Stimulated activated CD4-positive, alpha-beta T cell treated with anti-CD3 and anti-CD28 coated beads, TNF-alpha, amount 100 ng/mL, for 4 hours (primary cell): ENCODE measurements at places on chromosomes 4 and X.

GRCh38 chr4:38857354-38858096, 908 bp upstream of the TLR6 start:
- DNase-seq, result no peak

DNA sequence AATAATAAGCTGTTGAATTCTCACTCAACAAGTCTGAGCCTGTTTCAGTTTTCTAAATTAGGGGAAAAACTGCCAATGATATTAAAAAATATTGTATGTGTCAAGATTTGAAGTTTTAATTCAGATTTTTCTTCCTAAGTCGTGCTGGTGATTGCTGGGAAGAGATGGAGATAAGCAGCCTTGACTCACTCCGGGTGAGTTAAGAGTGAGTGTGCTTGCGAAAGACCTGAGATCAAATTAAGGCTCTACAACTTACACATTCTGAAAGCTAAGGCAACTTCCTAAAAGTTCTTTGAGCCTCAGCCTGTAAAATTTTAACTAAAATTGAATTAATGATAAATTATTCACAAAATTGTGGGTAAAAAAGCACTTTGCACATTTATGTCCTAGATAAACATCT, 1441.2 kb downstream of the PCDH7 start:
- no peak for DNase-seq

DNA sequence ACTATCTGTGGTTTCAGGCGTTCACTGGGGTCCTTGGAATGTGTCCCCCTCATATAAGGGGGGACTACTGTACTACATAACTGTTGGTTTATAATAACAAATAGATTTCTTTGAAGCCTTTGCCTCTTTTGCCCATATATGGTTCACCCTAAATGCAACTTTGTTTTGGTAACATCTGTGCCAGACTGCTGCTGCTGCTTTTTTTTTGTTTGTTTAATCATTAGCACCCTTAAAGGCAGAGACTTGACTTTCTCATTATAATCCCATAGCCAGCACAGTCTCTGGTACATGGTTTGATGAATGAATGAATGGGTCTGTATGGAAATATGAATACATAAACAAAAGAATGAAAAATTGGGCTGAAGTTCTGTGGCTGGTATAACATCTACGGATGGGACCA, 80.2 kb upstream of the LHFPL1 start:
- no peak for DNase-seq

DNA sequence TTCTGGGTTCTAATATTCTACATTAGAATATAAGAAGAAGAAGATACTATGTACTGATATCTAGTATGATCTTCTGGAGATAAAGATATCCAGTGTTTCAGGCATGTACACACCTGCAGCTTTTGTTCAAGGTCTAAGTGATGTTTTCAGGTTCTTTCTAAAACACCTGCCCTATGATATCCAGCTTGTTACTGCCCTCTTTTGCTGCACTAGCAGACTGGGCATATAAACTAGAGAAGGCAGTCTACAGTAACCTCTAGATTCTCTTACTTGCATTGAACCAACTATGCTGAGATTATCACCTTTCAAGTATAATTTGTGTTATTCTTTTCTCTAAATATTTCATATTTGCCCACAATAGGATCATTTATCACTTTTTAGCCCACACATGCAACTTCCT, 1.9 kb upstream of the FRYL start:
- DNase-seq, result no peak

DNA sequence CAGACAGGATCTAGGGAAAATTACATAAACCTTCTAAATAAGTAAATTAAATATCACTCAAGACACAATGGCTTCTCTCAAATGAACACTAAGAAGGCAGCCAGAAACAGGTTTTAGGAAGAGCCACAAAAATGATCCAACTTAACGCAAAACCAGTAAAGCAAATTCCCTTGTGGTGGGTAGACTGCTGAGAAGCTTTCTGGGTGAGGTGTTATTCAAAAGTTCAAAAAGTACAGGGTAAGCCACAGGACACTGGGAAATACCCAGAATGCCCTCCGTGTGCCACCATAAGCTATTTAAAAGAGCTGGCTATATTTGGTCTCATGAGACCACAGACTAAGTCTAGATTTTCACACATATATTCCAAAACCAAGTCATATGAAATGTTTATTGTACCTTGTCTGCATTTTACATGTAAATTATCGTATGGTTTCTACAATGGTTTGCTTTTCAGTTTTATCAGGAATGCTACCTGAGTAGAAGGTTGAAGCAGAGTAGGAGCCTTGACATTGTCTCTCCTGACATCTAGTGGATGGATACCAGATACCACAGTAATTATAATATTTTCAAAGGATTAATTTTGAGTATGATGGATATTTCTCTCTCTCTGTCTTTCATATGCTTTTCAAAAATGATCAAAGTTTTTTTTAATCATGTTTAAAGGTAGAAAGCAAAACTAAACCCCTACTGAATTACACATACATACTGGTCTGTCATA, 109.3 kb upstream of the KLHL13 start:
- no peak for DNase-seq

DNA sequence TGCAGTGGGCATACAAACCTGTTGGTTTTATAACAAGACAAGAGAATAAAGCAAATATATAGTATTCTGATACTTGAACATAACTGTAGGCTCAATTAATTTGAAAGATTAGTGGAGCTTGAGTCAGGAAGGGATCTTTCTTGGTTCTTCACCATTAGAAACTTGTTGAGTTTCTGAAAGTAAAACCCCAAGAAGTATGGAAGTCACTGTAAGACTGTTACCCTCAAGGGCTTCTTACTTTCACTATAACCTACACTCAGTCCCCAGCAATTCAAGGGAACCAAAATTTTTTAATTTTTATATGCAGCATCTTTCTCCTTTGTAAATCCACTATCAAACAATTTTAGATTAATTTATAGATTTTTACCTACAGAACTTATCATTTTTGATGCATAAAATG, 2019.2 kb upstream of the ADGRL3 start:
- DNase-seq, result no peak

GRCh38 chr4:94582517-94582916, 130.8 kb downstream of the PDLIM5 start:
- DNase-seq, result no peak

- no peak for DNase-seq
Measured at GRCh38 chr4:23857367-23857959, 32.4 kb downstream of the PPARGC1A start.

GRCh38 chr4:169137558-169137920, 127.5 kb upstream of the CBR4 start:
- DNase-seq, result no peak

DNA sequence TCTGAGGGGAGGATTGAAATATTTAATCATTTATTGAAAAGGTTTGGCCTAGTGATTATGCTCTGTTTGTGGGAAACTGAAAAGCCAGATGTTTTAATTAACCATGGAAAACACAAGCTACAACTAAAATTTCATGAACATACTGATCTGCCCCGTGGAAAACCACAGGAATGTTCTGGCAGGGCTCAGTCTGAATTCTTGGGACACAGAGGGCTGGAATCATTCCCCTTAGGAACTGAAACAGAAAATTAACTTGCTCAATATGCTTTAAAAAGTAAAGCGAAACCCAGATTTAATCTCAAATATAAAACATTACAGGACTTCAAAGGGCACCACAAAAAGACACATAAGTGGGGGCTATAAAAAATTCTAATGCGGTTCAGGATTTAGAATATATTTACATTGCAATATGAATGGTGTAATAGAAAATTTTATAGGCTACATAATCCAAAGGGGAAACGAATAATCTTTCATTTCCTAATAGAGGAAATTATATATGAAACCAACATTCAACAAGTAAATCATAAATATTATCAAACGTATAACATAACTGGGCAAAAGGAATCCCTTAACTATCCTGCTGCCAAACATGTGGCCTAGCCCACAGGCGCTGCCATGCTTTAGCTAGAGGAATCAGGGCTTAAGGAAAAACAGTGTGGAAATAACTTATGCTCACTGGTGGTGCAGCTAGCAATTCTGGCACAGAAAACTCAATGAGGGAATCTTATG, 70.9 kb downstream of the APBB2 start:
- no peak for DNase-seq

DNA sequence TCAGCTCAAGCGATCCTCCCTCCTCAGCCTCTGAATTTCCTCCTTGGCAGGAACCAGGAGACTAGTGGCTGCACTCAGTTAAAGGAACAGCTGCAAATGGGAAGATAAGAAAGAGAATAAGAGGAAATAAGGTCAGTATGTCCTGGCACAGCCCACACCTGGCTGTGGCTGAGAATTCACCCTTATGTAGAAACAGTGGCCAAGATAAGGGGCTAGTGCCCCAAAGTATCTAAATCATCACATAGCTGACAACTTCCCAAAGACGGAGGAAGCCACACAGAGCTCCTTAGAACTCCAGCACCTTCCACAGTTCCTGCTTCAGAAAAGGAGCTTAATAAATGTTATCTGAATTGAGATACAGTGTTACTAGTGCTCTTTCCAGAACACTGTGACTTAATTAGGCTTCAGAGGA, 2.3 kb upstream of the CHIC2 start:
- DNase-seq, result no peak

GRCh38 chr4:109675181-109675580, 28.1 kb downstream of the CASP6 start:
- DNase-seq, result no peak

DNA sequence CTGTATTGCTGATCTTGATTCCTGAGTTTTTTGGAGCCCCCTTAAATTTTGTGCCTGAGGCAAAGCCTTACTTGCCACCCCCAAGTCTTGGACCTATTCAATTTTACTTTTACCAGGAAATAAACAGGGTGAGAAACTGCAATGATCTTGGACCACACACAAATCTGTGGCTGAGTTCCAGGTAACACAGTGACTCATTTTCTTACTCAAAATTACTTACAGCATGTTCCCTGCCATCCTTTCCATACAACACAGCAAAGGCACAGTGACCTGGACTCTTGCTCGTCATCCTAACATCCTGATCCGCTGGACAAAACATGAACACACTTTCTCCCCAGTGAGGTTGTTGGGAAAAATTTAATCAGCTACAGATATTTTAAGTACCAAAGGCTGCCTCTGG, 60.7 kb upstream of the S100G start:
- no peak for DNase-seq

DNA sequence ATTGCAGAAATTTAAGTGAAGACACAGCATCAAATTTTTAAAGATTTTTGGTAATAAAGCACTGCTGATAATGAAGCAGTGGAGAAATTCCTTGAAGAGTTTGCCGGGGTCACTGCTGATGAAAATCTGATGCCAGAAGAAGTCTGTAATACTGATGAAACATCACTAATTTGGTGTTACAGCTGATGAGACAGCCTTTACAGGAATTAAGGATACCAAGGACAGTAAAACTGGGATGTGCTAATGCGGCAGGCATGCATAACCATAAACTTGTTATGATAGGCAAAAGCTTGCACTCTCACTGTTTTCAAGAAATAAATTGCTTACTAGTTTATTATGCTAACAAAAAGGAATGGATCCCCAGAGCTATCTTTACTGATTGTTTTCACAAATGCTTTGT, 52.9 kb upstream of the VEGFC start:
- no peak for DNase-seq

- DNase-seq, result no peak
Measured at GRCh38 chrX:133185119-133185518, 33.0 kb downstream of the TFDP3 start.

GRCh38 chr4:150082241-150082640, 4.0 kb downstream of the DCLK2 start:
- no peak for DNase-seq

DNA sequence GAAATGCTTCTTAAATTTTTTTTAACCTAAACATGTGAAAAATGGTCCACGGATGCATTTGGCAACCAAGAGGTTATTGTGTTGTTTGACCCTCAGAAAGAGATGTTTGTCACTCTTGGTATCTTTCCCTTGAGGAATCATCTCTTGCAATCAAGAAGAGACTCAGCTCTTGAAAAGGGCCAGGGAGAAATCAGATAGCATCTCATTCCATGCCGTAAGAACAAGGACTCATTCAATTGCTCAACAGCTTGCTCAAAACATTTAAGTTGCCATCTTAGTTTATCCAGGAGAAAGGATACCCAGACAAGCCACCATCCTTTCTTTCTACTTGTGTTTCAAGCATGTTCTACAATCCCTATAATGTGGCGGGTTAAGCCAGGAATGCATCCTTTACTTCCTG, 209.5 kb upstream of the LNX1 start:
- no peak for DNase-seq

GRCh38 chr4:35965300-35965699, 279.0 kb downstream of the ARAP2 start:
- DNase-seq, result no peak

GRCh38 chr4:168028568-168028967, 63.8 kb upstream of the ANXA10 start:
- DNase-seq, result no peak

GRCh38 chr4:3414421-3415279, 27.1 kb upstream of the HGFAC start:
- no peak for DNase-seq
